ENCODE measurements at places on chromosomes 6 and 20.

- peaks cover 78% of the 10 kb centered on the region for H3K27me3 ChIP-seq
- no peaks in the 10 kb centered on the region for H3K36me3 ChIP-seq
- no peaks in the 10 kb centered on the region for H3K4me1 ChIP-seq
- no peak overlapping the region for H3K4me3 ChIP-seq
- no peak for DNase-seq
- no peak overlapping the region for H3K27ac ChIP-seq
These were observed 57.6 kb downstream of the NRSN1 start for GRCh38 chr6:24183584-24183983.

DNA sequence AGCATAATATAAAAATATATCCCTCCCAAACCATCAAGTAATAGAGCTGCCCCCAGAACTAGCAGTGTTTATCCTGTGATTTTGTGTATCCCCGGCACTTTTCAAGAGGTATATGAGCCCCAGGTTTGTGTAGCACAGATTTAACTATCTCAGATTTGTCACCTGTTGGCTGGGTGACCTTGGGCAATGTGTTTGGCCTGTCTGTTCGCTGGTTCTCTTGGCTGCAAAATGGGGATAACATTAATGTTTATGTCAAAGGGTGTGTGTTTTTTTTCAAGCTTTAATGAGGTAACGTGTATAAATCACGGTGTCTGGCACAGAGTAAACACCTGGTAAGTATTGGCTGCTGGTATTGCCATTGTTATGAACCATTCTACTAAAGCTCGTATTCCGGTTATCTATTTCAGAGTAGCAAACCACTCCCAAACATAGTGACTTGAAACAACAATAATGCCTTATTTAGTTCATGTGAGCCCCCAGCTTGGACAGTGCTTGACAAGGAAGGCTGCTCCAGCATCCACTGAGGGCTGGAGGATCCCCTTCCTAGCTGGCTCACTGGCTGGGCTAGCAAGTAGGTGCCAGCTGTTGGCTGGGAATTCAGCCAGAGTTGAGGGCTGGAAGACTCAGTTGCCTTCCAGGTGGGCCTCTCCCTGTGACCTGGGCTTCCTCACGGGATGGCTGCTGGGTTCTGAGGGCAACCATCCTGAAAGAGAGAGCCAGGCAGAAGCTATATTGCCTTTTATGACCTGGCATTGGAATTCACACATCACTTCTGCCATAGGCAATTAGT lies 36.2 kb downstream of the PDRG1 start:
- no peak overlapping the region for H3K4me3 ChIP-seq
- no peaks in the 10 kb centered on the region for H3K36me3 ChIP-seq
- no peaks in the 10 kb centered on the region for H3K4me1 ChIP-seq
- DNase-seq = no peak

DNA sequence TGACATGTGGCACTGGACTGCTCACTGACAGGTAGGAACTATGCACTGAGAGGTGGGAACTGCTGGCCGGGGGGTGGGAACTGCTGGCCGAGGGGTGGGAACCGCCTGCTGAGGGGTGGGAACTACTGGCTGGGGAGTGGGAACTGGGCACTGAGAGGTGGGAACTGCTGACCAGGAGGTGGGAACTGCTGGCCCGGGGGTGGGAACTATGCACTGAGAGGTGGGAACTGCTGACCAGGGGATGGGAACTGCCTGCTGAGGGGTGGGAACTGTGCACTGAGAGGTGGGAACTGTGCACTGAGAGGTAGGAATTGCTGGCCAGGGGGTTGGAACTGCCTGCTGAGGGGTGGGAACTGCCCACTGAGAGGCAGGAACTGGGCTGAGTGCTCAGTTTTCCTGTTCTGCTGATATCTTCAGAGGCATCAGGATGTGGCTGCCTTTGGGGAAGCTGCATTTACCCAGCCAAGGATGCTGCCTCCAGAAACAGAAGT lies 90.2 kb downstream of the THBS2 start:
- peaks cover 11% of the 10 kb centered on the region for H3K4me1 ChIP-seq
- H3K27me3 ChIP-seq = no peaks in the 10 kb centered on the region
- H3K4me3 ChIP-seq = no peak overlapping the region
- no peaks in the 10 kb centered on the region for H3K36me3 ChIP-seq
- DNase-seq = peak; percentile 4
- H3K27ac ChIP-seq = peak overlapping the region; percentile 95

GRCh38 chr6:99132026-99132635 lies 184.4 kb upstream of the FBXL4 start:
- no peaks in the 10 kb centered on the region for H3K36me3 ChIP-seq
- H3K27ac ChIP-seq = no peak overlapping the region
- no peaks in the 10 kb centered on the region for H3K4me1 ChIP-seq
- DNase-seq = no peak

DNA sequence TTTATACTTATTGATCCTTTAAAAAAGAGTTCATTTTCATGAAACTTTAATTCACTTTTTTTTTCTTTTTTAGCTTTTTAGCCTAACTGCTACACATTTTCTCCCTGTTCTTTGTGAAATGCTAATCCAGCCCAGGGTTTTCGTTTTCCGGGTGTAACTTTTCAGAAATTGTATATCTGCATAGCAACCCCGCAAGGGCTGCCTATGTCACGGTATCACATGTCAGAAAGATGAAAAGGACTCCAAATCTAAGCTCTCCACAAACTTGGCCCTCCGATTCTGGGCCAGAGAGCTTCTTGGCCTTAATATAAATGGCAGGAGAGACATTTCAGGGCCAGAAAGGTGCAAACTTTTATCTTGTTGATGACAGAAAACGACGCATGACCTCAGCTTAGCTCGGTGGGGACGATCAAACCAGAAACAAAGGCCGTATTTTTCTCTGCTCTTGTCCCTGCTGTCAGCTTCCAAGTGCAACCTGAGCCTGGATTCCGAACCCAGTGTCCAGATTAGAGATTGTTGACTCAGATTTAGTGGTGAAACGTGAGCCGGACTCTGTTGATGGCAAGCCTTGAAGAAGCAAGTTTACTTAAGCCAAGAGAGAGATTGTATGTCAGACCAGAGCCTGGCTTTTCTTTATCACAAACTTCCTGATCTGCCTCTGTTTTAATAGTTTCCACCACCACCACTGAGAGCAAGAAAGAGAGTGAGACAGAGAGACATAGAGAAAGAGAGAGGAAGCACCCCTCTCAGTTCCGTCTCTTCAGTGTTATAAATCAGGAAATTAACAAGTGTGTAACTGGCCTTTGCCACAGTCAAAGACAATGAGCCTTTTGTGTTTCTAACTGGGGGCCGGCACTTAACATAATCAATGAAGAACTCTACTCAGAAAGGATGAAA lies 157.8 kb downstream of the SCML4 start:
- H3K4me1 ChIP-seq = peaks cover 22% of the 10 kb centered on the region
- no peaks in the 10 kb centered on the region for H3K27me3 ChIP-seq
- H3K36me3 ChIP-seq = no peaks in the 10 kb centered on the region
- peak overlapping the region; percentile 52 for H3K27ac ChIP-seq

GRCh38 chr6:145189836-145190235 lies 545.5 kb downstream of the EPM2A start:
- no peaks in the 10 kb centered on the region for H3K36me3 ChIP-seq
- no peak overlapping the region for H3K4me3 ChIP-seq
- no peaks in the 10 kb centered on the region for H3K4me1 ChIP-seq
- H3K27me3 ChIP-seq = no peaks in the 10 kb centered on the region
- no peak overlapping the region for H3K27ac ChIP-seq
- DNase-seq = peak; percentile 31

DNA sequence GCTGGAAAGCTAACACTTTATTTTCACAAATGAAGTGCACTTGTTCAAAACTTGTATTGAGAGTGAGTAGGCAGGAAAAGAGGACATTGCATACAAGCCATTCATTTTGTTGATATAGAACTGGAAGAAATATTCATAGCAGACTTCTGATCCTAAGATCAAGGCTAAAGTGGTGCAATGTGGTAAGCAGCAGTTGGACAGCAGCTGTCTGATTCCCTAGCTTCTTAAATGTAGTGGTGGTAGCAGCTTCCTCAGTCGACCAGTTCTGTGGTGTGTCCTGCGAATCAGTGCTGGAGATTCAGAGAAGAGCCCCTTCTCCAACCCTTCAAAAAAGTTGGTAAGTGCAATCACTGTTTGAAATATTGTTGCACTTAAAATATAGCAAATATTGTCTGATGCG lies 281.7 kb upstream of the GJE1 start:
- H3K4me1 ChIP-seq = peaks cover 20% of the 10 kb centered on the region
- H3K4me3 ChIP-seq = no peak overlapping the region
- no peak for DNase-seq
- no peaks in the 10 kb centered on the region for H3K36me3 ChIP-seq
- no peaks in the 10 kb centered on the region for H3K27me3 ChIP-seq
- no peak overlapping the region for H3K27ac ChIP-seq

GRCh38 chr6:165920896-165921671 lies 246.6 kb downstream of the TBXT start:
- no peak for DNase-seq
- no peaks in the 10 kb centered on the region for H3K36me3 ChIP-seq

- H3K27ac ChIP-seq = no peak overlapping the region
- H3K36me3 ChIP-seq = no peaks in the 10 kb centered on the region
- H3K4me1 ChIP-seq = no peaks in the 10 kb centered on the region
- H3K27me3 ChIP-seq = no peaks in the 10 kb centered on the region
These were observed 34.5 kb upstream of the HLA-A start for GRCh38 chr6:29907637-29908340.

DNA sequence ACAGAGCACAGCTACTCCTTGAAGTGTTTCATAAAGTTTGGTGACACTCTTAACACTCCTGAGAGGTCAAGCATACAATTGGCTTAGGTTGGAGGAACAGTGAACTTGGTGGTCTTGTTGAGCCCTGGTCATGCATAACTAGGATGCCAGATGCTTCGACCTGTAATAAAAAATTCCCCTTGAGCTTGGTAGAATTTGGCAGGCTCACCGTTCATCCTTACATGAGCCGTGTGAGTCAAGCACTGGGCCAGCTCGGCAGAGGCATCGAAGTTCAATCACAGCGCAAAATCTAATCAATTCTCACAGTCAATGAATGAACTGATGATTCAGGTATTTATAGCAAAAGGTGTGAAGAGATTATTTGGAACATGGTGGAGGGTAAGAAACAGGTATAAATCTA lies 33.7 kb downstream of the CYP24A1 start:
- peak overlapping the region; percentile 66 for H3K27ac ChIP-seq
- H3K4me1 ChIP-seq = peaks cover 39% of the 10 kb centered on the region
- H3K27me3 ChIP-seq = no peaks in the 10 kb centered on the region
- DNase-seq = peak; percentile 35

- peaks cover 9% of the 10 kb centered on the region for H3K4me1 ChIP-seq
- no peaks in the 10 kb centered on the region for H3K27me3 ChIP-seq
- DNase-seq = peak; percentile 19
- no peak overlapping the region for H3K4me3 ChIP-seq
These were observed 12.6 kb upstream of the SLPI start for GRCh38 chr20:45266977-45267376.

DNA sequence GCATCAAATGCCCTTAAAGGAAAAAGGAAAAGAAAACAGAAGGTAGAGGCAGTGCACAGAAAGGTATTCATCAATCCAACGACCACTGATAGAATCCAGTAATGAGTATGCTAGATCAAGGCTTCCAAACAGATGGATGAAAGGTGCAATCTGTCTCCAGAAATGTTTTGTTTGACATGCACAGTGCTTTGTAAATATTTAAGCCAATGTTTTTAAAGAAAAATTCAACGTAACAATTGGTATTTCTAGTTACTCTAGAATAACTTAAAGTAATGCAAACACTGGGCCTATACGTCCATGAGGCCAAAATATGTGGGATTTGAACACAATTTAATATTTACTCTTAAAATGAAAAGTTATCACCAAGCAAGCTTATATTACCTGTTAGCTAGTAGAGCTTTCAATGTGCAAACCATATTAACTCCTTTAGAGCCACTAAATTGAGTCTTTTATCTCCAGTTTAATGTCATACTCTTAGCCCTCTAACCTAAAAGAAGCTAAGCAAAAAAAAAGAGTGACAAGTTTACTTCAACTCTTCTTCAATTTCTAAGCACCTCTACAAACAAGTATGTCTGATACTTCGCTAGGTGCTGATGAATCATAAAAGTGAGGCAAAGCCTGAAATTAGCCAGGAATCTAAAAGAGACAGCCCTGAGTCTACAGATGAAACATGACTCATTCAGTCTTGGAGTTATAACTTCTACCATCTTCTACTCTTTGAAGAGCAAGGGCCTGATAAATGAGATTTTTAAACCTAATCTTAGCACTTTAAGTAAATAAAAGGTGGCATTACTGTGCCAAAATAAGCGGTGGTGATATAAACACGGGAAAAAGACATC lies 169.8 kb downstream of the PTPRK start:
- no peak overlapping the region for H3K27ac ChIP-seq
- H3K36me3 ChIP-seq = no peaks in the 10 kb centered on the region
- peak; percentile 55 for DNase-seq
- no peak overlapping the region for H3K4me3 ChIP-seq

DNA sequence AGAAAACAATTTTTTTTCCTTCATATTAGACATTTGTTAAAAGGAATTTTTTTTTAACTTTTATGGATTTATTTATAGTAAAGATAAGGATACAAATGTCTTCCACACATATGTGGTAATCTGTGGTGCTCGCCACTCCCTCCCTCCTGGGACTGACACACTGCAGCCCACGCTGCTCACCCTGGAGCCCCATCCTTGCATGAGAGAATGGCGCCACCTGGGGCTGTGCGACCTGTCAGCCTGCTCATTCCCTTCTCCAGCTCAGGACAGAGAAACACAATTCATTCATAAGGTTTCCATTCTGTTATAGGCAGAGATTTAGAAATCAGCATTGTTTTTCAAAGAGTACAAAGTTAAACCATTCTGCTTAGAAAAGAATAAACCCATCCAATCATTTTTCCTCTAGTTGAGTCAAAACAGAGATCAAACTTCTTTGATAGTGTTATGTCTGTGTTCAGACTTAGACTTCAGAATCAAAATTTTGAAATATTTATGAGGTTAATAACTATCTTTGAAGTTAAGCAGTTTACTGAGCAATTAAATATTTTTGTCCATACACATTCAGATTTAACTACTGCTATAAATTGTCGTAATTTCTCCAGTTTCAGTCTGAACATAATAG lies 42.8 kb upstream of the DYNLRB1 start:
- H3K27ac ChIP-seq = no peak overlapping the region
- H3K36me3 ChIP-seq = peaks cover 27% of the 10 kb centered on the region

DNA sequence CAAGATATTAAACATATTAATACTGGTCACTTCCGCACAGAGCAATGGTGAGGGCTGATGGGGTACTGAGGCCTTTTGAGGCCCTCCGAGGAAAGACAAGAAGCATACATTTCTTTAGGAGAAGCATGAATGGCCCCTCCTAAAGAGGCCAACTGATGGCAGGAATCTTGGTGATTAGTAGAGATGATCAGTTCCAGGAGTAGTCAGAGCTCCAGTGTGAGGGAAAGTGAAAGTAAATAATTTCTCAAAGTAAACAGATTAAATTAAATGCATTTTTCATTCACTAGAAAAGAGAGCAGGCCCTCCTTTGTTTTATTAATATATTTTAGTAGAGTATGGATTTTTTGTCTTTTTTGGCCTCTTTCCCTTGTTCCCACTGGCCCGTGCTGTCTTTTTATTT lies 38.2 kb downstream of the NOX3 start:
- peaks cover 11% of the 10 kb centered on the region for H3K4me1 ChIP-seq
- no peaks in the 10 kb centered on the region for H3K36me3 ChIP-seq
- H3K27me3 ChIP-seq = no peaks in the 10 kb centered on the region
- no peak overlapping the region for H3K27ac ChIP-seq

GRCh38 chr6:145312481-145312880 lies 422.8 kb downstream of the EPM2A start:
- H3K4me3 ChIP-seq = no peak overlapping the region
- no peak overlapping the region for H3K27ac ChIP-seq

Measured in PC-3 (cell line).